ENCODE measurements at places on chromosomes 16 and 17. TPM values are rescaled to one million over a fixed set of nuclear protein-coding genes. Genes with fewer than 3 reads are reported as not detected.

- no peaks in the 10 kb centered on the region for H3K27me3 ChIP-seq
- H3K27ac ChIP-seq: peak overlapping the region; percentile 76
- no peak for DNase-seq
These were observed 15.8 kb downstream of the KRABD2 start for GRCh38 chr17:8360751-8361150.

The SLC5A10 gene
- not detected for total RNA-seq

GRCh38 chr17:4969047-4969550 is 1.5 kb upstream of the SPAG7 start:
- H3K27me3 ChIP-seq: no peaks in the 10 kb centered on the region
- H3K27ac ChIP-seq: peak overlapping the region; percentile 90
- H3K36me3 ChIP-seq: no peaks in the 10 kb centered on the region
- H3K4me3 ChIP-seq: peak overlapping the region; percentile 65
- DNase-seq: no peak

GRCh38 chr17:59702304-59702703 is 4.9 kb downstream of the PTRH2 start:
- H3K4me1 ChIP-seq: peaks cover 9% of the 10 kb centered on the region
- H3K4me3 ChIP-seq: no peak overlapping the region
- no peaks in the 10 kb centered on the region for H3K27me3 ChIP-seq
- no peaks in the 10 kb centered on the region for H3K36me3 ChIP-seq
- no peak overlapping the region for H3K27ac ChIP-seq
- DNase-seq: no peak

DNA sequence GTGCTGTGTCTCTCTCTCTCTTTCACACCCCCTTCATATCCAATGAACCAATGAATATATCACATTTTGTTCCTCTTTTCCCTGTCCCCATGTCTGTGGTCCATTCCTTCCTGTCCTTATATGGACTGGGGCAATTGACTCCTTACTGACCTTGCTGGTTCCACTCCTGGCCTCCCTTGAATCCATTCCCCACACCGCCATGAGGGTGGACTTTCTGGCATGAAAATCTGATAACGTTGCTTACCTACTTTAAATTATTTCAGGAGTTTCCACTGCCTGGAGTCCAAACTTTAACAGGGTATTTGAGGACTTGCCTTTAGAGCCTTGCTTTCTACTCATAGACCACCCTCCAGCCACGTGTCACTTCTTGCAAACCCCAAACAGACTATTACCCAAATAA is 12.1 kb upstream of the ARHGAP17 start:
- H3K36me3 ChIP-seq: no peaks in the 10 kb centered on the region
- peaks cover 2% of the 10 kb centered on the region for H3K4me1 ChIP-seq
- DNase-seq: no peak
- H3K4me3 ChIP-seq: no peak overlapping the region

DNA sequence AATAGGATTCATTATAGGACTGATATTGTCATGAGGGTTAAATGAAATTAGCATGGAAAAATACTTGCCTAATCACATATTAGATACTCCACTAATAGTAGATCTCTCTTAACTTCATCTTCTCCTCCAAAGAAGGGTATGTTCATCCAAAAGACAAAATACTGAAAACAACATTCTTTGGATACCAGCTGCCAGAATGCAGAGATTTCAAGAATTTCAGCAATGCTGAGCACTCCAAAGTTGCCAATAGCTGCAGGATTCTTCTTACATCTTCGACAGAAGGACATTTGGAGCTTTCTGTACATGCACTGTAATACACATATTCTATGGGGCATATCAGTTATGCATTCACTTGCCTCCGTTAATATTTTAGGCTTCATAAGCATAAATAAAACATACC is 436.5 kb downstream of the HAPSTR1 start:
- no peak overlapping the region for H3K4me3 ChIP-seq
- H3K36me3 ChIP-seq: no peaks in the 10 kb centered on the region
- H3K27me3 ChIP-seq: no peaks in the 10 kb centered on the region
- no peaks in the 10 kb centered on the region for H3K4me1 ChIP-seq

- no peaks in the 10 kb centered on the region for H3K36me3 ChIP-seq
- no peaks in the 10 kb centered on the region for H3K4me1 ChIP-seq
- no peak for DNase-seq
- no peak overlapping the region for H3K27ac ChIP-seq
- H3K27me3 ChIP-seq: no peaks in the 10 kb centered on the region
- no peak overlapping the region for H3K4me3 ChIP-seq
These were observed 27.0 kb upstream of the RASD1 start for GRCh38 chr17:17523001-17523730.

DNA sequence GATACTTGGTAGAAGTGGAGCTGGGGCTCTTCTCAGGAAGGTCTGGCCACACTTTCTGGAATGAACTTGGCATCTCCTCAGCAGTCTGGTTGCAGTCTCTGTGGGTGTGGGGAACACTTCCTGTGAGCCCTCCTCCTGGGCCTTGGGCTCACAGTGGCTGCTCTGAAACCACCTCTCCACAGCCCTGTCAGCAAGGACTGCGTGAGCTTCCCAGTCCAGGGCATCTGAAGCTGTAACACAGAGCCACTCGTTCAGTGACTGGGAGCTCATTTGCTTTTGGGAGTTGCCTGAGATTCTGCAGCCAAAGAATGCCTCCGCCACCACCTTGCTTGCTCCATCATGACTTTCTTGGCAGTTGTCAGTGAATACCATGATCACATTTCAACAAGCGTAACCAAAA is 60.0 kb downstream of the CLEC16A start:
- H3K4me1 ChIP-seq: no peaks in the 10 kb centered on the region
- no peaks in the 10 kb centered on the region for H3K27me3 ChIP-seq
- no peak overlapping the region for H3K4me3 ChIP-seq
- peak overlapping the region; percentile 62 for H3K27ac ChIP-seq

DNA sequence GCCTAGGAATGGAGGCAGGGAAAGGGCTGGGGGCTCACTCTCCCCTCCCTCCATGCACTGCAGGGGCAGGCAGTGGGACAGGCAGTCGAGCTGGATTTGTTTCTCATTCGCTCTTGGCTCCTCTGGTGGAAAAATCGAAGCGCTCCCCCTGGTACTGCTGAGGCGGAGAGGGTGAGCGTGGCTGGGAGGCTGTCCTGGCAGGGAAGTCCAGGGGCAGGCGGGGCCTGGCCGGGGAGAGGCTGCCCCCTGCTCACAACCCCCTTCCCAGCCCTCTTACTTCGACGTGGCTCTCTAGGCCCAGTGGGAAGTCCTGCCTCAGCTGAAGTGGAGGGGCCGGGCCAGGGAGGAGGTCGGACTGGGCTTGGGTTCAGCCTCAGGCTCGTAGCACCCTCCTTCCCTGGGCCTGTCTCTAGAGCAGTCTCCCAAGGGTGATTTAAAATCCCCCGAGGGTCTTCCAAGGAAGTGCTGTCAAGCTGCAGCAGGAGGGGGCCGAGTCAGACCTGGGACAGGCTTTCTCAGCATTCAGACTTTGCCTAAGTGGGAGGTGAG is 16.5 kb upstream of the TMEM92 start:
- H3K4me1 ChIP-seq: no peaks in the 10 kb centered on the region
- H3K27ac ChIP-seq: peak overlapping the region; percentile 62
- H3K27me3 ChIP-seq: no peaks in the 10 kb centered on the region
- DNase-seq: no peak
- H3K36me3 ChIP-seq: no peaks in the 10 kb centered on the region

DNA sequence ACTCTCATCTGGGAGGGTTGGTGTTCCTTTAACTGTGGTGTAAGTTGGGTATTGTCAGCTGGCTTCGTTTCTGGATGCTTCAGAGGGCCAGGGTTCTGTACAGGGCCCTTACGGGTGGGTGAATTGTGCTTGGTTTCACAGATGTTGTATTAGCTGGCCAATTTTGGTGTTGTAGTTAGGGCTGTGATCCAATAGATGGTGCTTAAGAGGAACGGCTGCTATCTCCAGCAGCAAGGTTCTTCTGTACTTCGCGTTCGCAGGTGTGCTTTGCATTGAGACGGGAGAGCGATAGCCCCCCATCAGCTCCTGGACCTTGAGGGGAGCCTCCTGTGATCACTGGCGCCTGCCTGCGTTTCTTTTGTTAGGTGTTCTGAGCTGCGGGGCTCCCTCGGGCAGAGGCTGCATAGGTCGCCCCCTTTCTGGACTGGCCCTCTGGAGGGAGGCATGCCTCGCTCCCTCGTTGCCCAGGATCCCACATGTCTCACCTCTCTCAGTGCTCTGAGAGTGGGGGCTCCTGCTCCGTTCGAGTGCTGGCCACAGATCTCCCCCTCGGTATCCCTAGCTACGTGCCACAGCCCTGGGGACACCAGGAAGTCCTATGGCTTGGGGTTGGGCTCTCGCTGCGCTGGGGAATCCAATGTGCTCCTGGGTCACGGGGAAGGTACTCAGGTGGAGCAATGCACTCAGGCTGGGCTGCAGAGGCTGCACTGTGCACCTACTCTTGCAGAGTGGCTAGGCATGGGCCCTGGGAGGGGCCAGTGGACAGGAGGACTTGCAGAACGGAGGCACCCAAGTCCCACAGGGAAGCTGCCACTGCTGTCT is 837 bp upstream of the PRDM7 start:
- H3K4me1 ChIP-seq: no peaks in the 10 kb centered on the region
- no peaks in the 10 kb centered on the region for H3K36me3 ChIP-seq
- H3K4me3 ChIP-seq: peak overlapping the region; percentile 65
- no peaks in the 10 kb centered on the region for H3K27me3 ChIP-seq

The GAST gene
- total RNA-seq: not detected

DNA sequence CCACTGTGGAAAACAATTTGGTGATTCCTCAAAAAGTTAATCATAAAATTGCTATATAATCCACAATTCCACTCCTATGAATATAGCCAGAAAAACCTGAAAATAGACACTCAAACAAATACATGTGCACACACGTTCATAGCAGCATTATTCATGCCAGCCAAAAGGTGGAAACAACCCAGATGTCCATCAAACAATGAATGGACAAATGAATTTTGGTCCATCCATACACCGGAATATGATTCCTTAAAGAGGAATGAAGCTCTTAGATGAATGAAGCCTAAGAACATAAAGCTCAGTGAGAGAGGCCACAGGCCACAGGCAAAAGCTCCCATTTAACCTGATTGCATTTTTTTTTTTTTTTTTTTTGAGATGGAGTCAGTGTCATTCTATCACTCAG is 114.6 kb upstream of the TNRC6C start:
- no peak for DNase-seq
- no peaks in the 10 kb centered on the region for H3K27me3 ChIP-seq
- H3K27ac ChIP-seq: no peak overlapping the region

DNA sequence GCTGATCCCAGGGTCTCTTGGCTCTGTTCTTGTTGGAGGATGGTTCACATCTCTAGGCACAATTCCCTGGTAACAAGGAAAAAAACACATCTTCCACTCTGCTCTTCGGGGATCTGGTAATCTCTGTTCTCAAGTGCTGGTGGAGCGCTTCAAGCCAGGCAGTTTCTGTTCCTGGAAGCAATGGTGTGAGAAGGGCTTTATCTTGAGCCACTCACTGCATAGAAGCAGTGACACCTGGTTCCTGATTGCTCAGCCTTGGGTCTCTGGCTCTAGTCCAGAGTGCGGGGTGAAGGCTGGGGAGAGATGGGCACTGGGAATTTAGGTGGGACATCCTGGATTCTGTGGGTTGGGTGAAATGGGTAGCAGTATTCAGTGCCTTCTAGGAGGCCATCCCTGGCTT is 14.1 kb downstream of the AKAP1 start:
- H3K36me3 ChIP-seq: no peaks in the 10 kb centered on the region
- no peak overlapping the region for H3K4me3 ChIP-seq
- H3K4me1 ChIP-seq: peaks cover 19% of the 10 kb centered on the region
- peak overlapping the region; percentile 78 for H3K27ac ChIP-seq
- H3K27me3 ChIP-seq: no peaks in the 10 kb centered on the region

GRCh38 chr16:68267612-68268405 is 3.5 kb downstream of the SLC7A6 start:
- no peaks in the 10 kb centered on the region for H3K4me1 ChIP-seq
- H3K4me3 ChIP-seq: no peak overlapping the region
- H3K27ac ChIP-seq: no peak overlapping the region
- DNase-seq: no peak
- H3K36me3 ChIP-seq: no peaks in the 10 kb centered on the region

DNA sequence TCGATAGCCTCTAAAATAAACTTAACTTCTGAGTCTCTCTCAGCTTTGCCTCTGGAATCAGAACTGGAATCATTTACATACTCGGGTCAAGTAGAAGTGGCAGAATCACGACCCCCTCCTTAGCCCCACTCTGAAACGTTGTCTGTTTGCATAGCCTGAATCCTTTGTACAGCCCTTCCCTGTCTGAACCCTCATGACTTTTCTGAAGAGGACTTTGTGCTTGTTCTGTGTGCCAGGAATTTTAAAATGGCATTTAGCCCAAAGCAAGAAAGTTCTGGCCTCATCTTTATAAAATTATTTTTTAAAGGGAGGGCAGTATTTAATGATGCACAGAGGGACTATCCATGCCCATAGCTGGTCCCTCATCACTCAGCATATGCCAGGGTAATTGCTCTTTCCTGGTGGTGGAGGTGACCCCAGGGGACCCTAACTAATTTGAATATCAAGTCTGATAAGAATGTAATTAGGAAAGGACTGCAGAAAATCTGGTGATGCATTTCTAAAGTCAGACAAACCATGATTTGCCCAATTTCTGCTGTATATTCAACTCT is 342.7 kb upstream of the TNRC6C start:
- H3K4me3 ChIP-seq: no peak overlapping the region
- no peak for DNase-seq
- H3K27me3 ChIP-seq: no peaks in the 10 kb centered on the region

DNA sequence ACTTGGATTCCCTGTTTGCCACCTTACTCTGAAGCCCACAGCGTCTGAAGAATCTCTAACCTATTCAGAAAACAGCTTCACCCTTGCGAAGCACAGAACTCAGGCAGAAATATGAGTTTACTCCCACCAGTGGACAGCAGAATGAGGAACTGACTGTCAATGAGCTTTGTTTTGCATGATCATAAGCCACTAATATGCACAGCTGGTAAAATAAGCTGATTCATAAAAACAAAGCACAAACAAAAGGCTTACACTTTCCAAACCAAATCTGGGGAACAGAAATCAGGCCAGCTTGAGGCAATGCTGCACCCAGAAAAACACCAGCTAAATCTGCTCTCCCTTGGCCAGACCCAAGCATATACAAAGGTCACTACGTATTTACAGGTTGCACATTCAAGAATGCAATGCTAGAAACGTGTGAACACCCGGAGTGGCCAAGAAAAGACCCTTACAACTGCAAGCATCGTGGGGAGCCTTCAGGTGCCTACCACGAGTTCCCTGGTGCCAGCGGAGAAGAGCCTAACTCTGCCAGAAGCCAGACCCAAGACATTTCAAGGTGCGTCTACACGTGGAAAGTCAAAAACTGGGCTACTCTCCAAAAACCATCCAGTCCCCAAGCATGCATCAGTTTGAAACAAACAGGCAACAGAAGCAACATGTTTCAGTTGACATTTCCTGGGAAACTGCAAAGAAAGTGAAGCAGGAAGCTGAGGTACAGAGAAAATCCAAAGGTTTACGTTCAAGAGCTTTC is 207.1 kb downstream of the ZFHX3 start:
- H3K36me3 ChIP-seq: no peaks in the 10 kb centered on the region
- no peaks in the 10 kb centered on the region for H3K27me3 ChIP-seq
- no peak for DNase-seq
- H3K4me3 ChIP-seq: no peak overlapping the region
- H3K4me1 ChIP-seq: no peaks in the 10 kb centered on the region
- H3K27ac ChIP-seq: no peak overlapping the region

DNA sequence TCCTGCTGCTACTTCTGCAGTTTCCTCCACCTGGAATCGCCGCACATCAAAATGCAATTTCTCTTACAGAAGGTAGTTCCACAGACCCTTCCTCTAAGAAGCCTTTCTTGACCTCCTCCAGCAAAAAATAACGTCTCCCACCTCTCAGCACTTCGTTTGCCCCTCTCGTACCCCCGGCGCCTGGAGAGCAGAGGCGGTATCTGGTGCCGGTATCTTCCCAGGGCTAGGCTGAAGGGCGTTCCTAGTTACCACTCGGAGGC is 482 bp downstream of the DCTPP1 start:
- no peak for DNase-seq
- H3K36me3 ChIP-seq: no peaks in the 10 kb centered on the region
- H3K4me3 ChIP-seq: peak overlapping the region; percentile 75
- H3K4me1 ChIP-seq: peaks cover 3% of the 10 kb centered on the region
- peak overlapping the region; percentile 87 for H3K27ac ChIP-seq
- H3K27me3 ChIP-seq: no peaks in the 10 kb centered on the region

Data from breast epithelium (tissue), 4 donors.